ENCODE measurements at places on chromosomes 1 and 21. TPM values are rescaled to one million over a fixed set of nuclear protein-coding genes. Genes with fewer than 3 reads are reported as not detected.
A peak's percentile ranks its signal among the peaks of the same experiment; 100 is the strongest.

DNA sequence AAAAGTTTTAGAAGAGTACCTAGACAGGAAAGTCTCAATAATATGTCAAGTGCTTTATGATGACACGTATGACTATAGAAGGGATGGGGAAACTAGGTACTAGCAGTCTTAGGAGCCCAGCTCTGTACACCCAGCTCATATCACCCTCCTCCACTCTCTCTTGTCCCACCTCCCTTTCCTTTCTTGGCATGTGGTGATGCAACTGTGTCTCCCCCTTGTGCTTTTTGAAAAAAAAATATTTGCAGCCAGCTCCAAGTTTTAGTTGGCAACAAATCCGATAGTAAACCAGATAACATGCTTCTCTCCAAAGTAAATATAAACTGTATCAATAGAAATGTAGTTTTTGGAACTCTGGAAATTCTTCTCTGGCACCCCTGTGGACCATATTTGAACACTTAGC, 280.7 kb downstream of the PDE4B start:
- DNase-seq = no peak
- H3K27ac ChIP-seq = no peak overlapping the region
- no peaks in the 10 kb centered on the region for H3K36me3 ChIP-seq
- no peak overlapping the region for H3K4me3 ChIP-seq
- H3K27me3 ChIP-seq = no peaks in the 10 kb centered on the region

- H3K4me1 ChIP-seq = peaks cover 12% of the 10 kb centered on the region
- no peaks in the 10 kb centered on the region for H3K36me3 ChIP-seq
- no peaks in the 10 kb centered on the region for H3K27me3 ChIP-seq
- no peak overlapping the region for H3K27ac ChIP-seq
- no peak overlapping the region for H3K4me3 ChIP-seq
- no peak for DNase-seq
These were observed 239.0 kb downstream of the RHOU start for GRCh38 chr1:228974273-228974672.

- no peak overlapping the region for H3K4me3 ChIP-seq
- DNase-seq = no peak
- no peak overlapping the region for H3K27ac ChIP-seq
- H3K36me3 ChIP-seq = no peaks in the 10 kb centered on the region
- no peaks in the 10 kb centered on the region for H3K27me3 ChIP-seq
- H3K4me1 ChIP-seq = no peaks in the 10 kb centered on the region
These were observed 83.5 kb upstream of the PRDX6 start for GRCh38 chr1:173393659-173394000.

- no peak overlapping the region for H3K4me3 ChIP-seq
- peaks cover 51% of the 10 kb centered on the region for H3K36me3 ChIP-seq
- H3K27me3 ChIP-seq = no peaks in the 10 kb centered on the region
- peak; percentile 42 for DNase-seq
- H3K4me1 ChIP-seq = peaks cover 20% of the 10 kb centered on the region
These were observed 6.2 kb downstream of the SMIM1 start for GRCh38 chr1:3778590-3779264.

GRCh38 chr1:116288201-116288598, 84.8 kb upstream of the ATP1A1 start:
- no peaks in the 10 kb centered on the region for H3K27me3 ChIP-seq
- no peak overlapping the region for H3K4me3 ChIP-seq
- peaks cover 4% of the 10 kb centered on the region for H3K4me1 ChIP-seq
- no peak for DNase-seq

DNA sequence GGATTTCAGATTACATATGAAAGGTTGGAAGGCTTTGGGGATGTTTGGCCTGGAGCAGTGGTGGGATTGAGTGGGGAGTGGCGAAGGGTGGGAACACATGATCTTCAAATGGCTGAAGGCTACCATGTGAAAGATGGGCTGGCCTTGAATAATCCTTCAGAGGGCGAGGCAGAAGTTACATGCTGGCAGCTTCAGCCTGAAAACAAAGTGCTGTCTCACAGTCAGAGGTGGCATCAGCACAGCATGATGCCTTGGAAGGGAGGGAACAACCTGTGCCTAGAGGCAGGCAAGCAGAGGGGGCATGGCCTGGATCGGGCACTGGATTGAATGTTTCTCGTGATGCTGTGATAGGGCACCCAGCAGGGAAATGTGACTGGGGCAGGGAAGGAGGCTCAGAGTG, 130.8 kb downstream of the BEND5 start:
- no peak for DNase-seq
- no peaks in the 10 kb centered on the region for H3K4me1 ChIP-seq
- no peaks in the 10 kb centered on the region for H3K27me3 ChIP-seq
- H3K36me3 ChIP-seq = no peaks in the 10 kb centered on the region
- no peak overlapping the region for H3K27ac ChIP-seq
- H3K4me3 ChIP-seq = no peak overlapping the region

GRCh38 chr1:215056584-215056983, 26.0 kb upstream of the KCNK2 start:
- no peak overlapping the region for H3K27ac ChIP-seq
- no peaks in the 10 kb centered on the region for H3K4me1 ChIP-seq
- H3K27me3 ChIP-seq = no peaks in the 10 kb centered on the region
- no peaks in the 10 kb centered on the region for H3K36me3 ChIP-seq

DNA sequence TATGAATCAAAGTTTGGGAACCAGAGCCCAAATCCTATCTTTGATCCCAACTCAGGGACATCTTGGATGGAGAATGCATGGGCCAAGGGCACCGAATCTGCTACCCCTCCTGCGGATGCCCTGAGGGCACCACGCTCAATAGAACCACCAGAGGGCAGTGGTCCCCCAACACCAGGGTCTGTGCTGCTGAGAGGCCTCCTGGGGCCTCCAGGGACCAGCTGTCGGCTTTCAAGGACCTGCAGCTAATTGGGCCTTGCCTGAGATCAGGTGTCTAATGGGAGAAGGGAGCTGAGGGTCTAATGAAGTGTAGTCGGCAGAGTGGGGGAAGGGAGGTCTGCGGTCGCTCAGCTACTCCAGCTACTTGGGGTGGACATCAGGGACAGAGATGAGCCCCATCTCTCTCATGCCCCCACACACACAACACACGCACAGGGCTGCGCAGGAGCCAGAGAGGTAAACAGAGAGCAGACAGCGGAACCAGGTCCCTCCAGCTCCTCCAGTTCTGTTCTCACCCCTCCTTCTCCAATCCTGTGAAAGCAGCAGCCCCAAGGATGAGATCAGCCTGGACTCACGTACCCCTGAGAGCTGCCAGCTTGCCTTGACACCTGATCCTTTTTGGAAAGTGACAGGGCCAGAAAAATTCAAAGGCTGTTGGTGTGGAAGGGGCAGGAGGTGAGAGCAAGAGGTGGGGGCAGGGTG, 34.9 kb upstream of the PPP1R15B start:
- no peaks in the 10 kb centered on the region for H3K27me3 ChIP-seq
- DNase-seq = peak; percentile 76
- H3K4me1 ChIP-seq = peaks cover 44% of the 10 kb centered on the region

DNA sequence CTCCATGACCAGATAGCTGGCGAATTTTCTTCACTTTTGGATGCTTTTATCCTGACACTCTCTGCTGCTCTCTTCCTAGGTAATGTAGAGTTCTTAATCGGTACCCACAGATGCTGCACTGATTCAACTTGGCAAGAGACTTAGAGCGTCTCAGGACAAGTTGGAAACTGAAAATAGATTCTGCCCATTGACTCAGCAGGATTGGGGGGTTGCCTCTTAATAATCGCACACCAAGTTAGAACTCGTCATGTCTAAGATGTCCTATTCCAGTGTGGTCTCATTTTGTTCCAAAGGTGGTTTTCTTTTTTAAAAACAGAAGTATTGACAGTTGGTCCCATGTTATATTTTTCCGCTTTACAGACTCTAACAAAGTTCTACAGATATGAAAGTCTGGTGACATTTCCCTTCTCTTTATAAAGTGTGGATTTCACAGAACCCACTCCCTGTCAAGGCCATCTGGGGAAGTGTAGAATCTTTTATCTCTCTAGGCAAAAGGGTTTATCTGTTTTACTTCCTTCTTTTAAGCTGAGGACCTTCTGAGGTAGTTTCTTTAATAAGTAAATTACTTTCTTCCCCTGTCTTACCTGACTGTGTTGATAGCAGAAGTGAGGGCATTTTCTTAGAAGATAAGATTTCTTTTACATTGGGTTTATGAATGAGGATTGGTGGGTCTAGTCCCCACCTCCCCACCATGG, 12.1 kb upstream of the DIPK1A start:
- no peaks in the 10 kb centered on the region for H3K27me3 ChIP-seq
- no peaks in the 10 kb centered on the region for H3K36me3 ChIP-seq
- DNase-seq = no peak
- H3K27ac ChIP-seq = no peak overlapping the region
- H3K4me3 ChIP-seq = no peak overlapping the region

DNA sequence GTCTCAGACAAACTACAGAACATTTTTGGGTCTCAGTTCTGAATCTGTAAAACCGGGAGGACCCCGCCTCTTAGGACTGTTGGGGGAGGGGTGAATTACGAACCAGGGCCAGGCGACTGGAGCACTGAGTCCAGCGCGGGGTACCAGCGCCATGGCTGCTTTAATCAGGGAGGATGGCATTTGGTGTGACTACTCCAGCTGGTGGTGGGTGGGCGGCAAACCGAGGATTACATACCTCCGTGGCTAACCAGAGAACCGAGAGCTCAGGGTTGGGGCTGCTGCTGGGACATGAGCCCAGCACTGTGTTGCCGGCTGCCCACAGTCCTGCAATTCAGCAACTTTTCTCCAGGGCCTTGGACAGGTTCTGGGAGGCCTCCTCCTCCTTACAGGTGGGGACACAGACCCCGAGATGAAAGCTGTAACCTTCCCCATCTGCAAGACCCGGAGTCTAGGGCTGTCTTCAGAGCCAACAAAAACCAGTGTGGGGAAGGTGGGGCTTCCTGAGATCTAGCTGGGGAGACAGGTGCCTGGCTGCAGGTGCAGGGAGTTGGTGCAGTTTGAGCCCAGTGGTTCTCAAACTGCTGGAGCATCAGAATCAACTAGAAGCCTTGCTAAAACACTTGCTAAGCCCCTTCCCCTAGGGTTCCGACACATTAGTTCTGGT, 273.5 kb downstream of the FOXD2 start:
- H3K27me3 ChIP-seq = peaks cover 81% of the 10 kb centered on the region
- peaks cover 23% of the 10 kb centered on the region for H3K4me1 ChIP-seq
- no peak for DNase-seq
- H3K27ac ChIP-seq = no peak overlapping the region
- H3K4me3 ChIP-seq = no peak overlapping the region

DNA sequence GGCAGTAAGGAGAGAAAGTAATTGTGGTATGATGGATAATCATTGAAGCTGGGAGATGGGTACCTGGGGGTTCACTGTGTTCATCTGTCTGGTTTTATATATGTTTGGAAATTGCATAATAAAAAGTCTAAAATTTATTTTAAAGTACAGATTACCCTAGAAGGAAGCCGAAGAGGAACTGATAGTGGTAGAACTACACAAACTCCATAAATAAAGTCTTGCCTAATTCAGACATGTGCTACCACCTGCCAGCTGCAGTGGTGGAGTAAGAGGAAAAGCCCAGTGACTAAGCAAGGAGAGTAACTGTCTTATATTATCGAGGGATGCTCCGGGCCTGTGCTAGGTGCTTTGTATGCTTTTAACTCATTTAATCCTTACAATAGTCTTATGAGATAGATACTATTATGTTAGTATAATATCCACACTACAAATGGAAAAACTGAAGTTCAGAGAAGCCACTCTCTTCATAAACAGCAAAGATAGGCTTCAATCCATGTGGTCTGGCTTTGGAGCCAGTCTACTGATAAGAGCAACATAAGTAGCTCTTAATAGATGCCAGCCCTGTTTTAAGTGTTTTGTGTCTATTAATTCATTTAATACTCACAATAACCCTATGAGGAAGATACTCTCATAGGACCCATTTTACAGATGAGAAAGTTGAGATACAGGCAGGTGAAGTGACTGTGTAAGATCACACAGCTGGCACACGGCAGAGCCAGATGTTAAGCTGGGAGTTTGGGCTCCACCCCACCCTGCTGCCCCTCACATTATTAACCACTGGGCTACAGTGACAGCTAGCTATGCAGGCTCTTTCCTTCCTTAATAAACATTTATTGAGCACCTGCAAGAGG, 56.8 kb upstream of the HNRNPU start:
- DNase-seq = no peak
- H3K4me1 ChIP-seq = peaks cover 4% of the 10 kb centered on the region
- H3K36me3 ChIP-seq = no peaks in the 10 kb centered on the region
- H3K27ac ChIP-seq = no peak overlapping the region

- no peak overlapping the region for H3K27ac ChIP-seq
- no peak overlapping the region for H3K4me3 ChIP-seq
- DNase-seq = no peak
- no peaks in the 10 kb centered on the region for H3K4me1 ChIP-seq
- no peaks in the 10 kb centered on the region for H3K36me3 ChIP-seq
- no peaks in the 10 kb centered on the region for H3K27me3 ChIP-seq
These were observed 165.3 kb upstream of the SYT6 start for GRCh38 chr1:114318961-114319360.

GRCh38 chr21:44758781-44759627, 42.6 kb downstream of the UBE2G2 start:
- H3K36me3 ChIP-seq = no peaks in the 10 kb centered on the region
- H3K4me3 ChIP-seq = no peak overlapping the region
- H3K27ac ChIP-seq = no peak overlapping the region

GRCh38 chr1:232476538-232476950, 153.4 kb downstream of the SIPA1L2 start:
- H3K4me1 ChIP-seq = peaks cover 19% of the 10 kb centered on the region
- H3K4me3 ChIP-seq = no peak overlapping the region
- peaks cover 6% of the 10 kb centered on the region for H3K36me3 ChIP-seq
- H3K27ac ChIP-seq = no peak overlapping the region
- no peak for DNase-seq

DNA sequence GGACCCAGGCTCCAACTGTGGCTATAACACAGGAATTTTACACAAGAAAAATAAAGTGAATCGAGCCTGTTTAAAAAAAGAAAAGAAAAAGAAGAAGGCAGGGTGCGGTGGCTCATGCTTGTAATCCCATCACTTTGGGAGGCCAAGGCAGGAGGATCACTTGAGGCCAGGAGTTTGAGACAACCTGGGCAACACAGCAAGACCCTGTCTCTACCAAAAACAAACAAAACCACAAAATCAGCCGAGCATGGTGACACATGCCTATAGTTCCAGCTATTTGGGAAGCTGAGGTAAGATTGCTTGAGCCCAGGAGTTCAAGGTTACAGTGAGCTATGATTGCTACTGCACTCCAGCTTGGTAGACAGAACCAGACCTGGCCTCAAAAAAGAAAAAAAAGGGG, 17.7 kb downstream of the MTF1 start:
- peaks cover 26% of the 10 kb centered on the region for H3K4me1 ChIP-seq
- no peak for DNase-seq
- H3K27me3 ChIP-seq = no peaks in the 10 kb centered on the region
- peaks cover 43% of the 10 kb centered on the region for H3K36me3 ChIP-seq

DNA sequence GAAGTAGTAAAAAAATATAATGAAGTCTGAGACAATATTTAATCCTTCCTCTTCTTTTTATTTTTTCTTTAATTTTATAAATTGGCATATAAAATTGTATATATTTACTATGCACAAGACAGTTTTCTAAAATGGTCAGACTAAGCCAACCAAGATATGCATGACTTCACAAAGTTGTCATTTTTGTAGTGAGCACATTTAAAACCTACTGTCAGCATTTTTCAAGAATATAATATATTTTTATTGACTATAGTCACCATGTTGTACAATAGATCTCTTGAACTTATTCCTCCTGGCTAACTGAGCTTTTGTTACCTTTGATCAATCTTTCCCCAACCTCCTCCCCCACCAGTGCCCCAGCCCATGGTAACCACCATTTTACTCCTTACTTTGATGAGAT, 129.2 kb downstream of the ATP6V1G3 start:
- H3K36me3 ChIP-seq = no peaks in the 10 kb centered on the region
- H3K4me3 ChIP-seq = no peak overlapping the region
- H3K27me3 ChIP-seq = no peaks in the 10 kb centered on the region
- DNase-seq = no peak

The DYNLT5 gene
- total RNA-seq = 5.9 TPM

The LCE1D gene
- total RNA-seq = not detected

The ANXA9 gene
- 0.68 TPM for total RNA-seq

The ARV1 gene
- 18.4 TPM for total RNA-seq

The PDXK gene
- total RNA-seq = 195 TPM

The GJA9 gene
- total RNA-seq = not detected

The FASLG gene
- 1.2 TPM for total RNA-seq

The TEDDM1 gene
- total RNA-seq = not detected

The ANGPTL3 gene
- total RNA-seq = not detected

All from lower lobe of right lung (tissue), 2 donors.